ENCODE measurements at places on chromosomes 7 and 10.

- no peak for DNase-seq
Observed at GRCh38 chr10:30495687-30496086, 61.7 kb downstream of the MAP3K8 start.

GRCh38 chr10:86203162-86203905, 163.3 kb downstream of the GRID1 start:
- no peak for DNase-seq

GRCh38 chr10:52951824-52952223, 179.2 kb upstream of the MBL2 start:
- DNase-seq, result no peak

DNA sequence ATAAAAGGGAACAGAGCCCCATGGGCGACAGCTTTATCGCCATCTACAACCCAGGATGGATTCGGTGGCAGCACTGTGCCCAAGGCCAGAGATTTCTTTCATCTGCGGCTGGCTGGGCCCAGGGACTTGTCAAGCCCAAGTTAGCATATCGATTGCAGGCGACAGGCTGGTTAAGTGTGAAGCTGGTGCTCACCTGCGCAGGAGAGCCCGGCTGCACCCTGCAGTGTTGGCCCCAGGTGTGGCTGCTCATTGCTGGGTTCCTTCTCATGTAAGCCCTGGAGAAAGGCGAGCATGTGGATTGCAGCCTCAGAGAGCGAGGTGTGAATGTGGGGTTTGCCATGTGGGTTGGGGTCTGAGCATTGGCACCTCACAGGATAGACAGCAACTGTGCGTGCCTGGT, 40.6 kb upstream of the LRRC4 start:
- DNase-seq, result no peak

DNA sequence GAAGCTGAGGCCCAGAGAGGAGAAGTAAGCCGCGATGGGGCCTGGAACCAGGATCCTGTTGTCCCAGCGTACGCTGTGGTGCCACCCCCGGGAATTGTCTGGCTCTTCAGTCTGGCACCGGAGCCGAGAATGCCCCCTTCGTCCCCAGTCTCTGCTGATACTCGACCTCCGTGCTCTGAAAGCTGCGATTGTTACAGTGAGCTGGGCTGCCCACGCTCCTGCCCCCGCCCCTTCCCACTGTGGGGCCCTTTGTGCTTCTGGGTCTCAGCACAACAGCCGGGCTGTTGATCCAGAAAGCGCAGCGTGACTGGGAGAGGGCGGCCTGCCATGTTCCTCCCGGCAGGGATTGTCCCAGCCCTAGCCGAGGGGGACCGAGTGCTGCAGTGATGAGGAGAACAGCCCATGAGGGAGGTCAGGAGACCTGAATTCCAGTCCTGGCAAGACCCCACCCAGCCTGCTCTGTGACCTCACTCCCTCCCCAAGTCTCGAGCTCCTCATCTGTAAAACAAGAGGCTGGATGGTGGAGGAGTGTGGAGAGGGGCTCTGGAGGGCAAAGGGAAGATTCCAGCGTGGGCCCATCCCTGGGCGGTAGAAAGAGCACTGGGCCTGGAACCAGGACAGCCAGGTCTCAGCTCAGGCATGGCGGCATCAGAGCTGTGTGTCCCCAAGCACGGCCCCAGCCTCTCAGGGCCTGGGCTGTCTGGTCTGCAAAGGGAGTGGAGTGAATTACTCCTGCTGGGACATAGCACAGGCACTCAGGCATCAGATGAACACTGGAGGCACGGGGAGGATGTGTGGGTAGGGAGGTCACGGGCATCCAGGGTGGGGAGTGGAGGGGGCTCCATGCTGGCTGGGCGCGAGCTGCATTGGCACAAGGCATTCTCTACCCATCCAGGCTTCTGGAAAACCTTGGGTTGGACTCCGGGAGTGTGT, 43.6 kb downstream of the TSPAN15 start:
- DNase-seq, result no peak

- DNase-seq, result no peak
Observed at GRCh38 chr10:21751341-21752310, 217.6 kb downstream of the MLLT10 start.

GRCh38 chr10:72597897-72598296, 28.0 kb downstream of the MICU1 start:
- peak; percentile 24 for DNase-seq

DNA sequence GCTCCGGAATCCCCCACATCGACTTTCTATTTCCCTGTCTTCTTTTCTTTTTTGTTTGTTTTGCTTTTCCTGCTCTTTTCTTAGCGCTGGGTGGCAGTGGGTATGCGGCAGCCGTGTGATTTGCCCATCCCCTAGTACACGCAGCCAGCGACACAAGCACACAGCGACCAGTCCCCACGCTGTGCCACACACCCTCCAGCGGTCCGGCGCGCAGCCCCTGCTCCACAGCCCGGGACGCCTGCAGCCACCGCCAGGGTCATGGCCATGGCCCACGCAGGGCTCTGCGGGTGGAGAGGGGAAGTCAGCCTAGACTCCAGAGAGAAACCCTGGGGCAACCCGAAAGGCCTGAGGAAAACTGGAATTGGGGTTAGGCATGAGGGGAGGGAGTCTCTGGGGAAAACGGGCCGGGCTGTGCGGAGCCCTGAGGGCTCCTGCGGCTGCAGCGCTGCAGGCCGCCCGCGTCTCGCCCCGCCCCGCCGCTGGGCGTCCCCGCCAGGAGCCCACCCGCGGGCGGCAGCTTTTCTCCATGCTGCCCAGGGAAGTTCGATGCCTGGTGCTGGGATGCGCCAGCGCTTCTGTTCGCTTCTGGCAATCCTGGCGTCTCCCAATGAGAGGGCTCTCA, 2.5 kb downstream of the CHRM2 start:
- DNase-seq, result no peak

DNA sequence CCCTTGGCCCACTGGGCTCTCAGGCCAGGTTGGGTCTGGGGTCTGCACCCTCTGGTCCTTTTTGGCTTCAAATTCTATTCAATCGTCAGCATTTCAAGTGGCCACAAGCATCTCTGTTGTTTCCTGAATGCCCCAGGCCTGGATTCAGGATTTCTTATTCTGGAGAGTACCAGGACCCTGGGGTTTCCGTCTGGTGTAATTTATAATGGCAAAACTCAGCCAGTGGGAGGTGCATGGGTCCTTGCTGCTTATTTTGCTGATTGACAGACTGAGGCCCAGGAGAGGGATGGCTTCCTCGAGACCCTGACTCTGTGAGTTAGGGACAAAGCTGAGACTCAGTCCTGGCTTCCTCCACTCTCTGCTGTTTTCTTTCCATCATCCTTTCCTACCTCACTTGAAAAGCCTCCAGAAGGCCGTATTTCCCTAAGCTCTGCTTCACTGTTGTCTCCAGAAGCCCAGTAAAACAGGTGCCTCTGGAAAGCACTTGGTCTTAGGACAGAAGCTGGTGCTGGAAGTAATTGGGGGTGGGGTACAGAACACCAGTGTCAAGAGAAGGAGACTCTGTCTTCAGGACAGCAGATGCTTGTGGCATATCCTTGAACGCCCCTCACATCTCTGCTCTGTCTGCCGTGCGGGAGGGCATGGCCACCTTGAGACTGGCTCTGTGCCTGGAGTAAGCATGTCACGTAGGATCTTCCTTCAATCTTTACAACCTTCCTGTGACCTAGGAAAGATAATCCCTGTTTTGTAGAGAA, 39.4 kb upstream of the SH2D4B start:
- no peak for DNase-seq

DNA sequence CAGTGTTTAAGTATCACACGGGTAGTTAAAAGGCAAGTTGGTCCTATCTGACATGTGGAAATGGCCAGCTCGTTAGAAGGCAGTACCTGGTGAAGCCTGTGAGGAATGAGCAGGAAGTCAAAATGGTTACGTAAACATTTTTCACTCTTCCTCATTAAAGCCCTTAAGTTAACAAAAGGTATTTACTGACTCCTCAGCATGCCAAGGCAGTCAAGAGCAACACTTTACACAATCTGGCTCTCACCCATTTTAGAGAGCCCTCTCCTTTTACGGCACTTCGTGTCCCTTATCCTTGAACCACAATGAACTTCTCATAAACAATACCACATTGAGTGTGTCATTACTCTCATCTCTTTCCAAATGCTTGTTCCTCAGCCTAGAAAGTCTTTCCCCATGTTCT, 11.0 kb upstream of the RSBN1L start:
- DNase-seq, result no peak

DNA sequence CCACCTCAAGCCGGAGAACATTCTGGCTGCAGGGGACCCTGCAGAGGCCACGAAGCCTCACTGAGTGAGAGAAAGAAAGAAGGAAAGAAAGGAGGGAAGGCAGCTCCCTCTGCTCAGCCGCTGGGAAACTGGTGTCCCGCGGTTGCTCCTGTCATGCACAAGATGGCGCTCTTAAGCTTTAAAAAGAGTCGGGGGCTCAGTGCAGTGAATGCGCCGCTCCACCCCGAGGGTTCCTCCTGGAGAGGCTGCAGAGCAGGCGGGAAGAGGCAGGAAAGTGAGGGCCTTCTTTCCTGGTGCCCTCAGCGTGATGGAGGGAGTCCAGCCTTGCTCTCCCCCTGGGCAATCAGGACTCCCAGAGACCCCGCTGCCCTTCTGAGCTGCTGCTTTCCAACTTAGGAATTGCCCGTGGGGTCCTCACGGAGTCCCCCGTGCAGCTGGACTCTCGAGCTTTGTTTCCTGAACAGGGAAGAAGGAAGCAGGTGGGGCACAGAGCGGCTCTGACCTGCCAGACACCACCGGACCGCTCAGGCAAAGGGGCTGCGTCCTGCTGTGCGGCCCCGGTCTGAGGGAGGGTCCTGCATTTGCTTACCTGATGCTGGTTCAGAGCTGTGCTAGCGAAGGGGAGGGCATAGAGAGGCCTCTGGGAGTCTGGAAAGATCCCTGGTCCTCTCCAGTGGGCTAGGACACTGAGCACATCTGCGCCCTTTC, 141.9 kb upstream of the MKI67 start:
- no peak for DNase-seq

GRCh38 chr10:84353052-84353803, 24.8 kb downstream of the CCSER2 start:
- DNase-seq, result no peak

DNA sequence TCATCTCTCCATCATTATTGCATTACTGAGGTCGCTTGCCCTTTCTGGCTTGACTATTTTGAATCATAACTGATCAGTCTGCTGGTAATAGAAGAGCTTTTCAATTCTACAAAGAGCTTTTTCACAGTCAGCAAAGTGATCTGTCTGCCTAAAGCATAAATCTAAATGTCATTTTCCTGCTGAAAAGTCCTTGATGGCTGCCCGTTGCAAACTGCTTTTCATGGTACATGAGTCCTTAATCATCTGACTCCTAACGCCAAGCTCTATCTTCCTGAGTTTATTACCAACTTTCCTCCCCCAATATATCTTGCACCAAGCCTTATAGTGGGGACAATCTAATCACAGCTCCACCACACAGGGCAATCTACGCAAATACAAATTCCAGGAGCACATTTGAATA, 39.8 kb downstream of the THSD7A start:
- no peak for DNase-seq

DNA sequence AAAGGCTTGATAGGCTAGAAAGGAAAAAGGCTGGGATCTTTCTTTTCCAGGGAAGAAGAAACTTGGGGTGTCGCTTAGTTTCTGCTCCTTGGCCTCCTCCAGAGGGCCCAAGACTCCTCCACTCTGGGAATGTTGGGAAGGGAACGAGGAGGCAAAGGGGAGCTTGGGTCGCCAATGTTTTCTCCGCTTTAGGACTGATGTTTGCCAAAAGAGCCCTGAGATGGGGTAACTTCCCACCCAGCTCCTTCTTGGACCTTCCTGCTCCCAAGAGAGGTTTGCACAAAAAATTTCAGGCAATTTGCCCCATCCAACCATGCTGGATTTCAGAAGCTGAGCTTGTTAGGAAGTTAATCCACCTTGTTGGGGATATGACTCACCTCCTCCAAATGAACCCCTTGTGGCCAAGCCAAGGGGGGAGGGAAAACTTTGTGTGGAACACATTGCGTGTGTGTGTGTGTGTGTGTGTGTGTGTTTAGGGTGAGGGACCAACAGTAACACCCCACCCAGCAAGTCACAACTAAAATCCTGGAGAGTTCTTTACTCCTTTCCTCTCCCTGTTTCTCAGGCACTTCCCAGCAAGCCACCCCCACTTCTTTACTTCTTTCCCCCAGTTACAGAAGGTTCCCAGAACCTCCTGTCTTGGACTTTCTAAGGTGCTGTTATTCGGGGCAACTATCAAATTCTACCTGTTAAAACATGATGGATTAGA, 8.7 kb upstream of the HOXA2 start:
- peak; percentile 47 for DNase-seq
